NCI-H345 (cell line): ENCODE measurements at places on chromosomes 11 and 22.

GRCh38 chr11:119673759-119674336 lies 55.2 kb downstream of the NECTIN1 start:
- no peak for DNase-seq

GRCh38 chr11:100467821-100468508 lies 219.1 kb upstream of the ARHGAP42 start:
- no peak for DNase-seq

DNA sequence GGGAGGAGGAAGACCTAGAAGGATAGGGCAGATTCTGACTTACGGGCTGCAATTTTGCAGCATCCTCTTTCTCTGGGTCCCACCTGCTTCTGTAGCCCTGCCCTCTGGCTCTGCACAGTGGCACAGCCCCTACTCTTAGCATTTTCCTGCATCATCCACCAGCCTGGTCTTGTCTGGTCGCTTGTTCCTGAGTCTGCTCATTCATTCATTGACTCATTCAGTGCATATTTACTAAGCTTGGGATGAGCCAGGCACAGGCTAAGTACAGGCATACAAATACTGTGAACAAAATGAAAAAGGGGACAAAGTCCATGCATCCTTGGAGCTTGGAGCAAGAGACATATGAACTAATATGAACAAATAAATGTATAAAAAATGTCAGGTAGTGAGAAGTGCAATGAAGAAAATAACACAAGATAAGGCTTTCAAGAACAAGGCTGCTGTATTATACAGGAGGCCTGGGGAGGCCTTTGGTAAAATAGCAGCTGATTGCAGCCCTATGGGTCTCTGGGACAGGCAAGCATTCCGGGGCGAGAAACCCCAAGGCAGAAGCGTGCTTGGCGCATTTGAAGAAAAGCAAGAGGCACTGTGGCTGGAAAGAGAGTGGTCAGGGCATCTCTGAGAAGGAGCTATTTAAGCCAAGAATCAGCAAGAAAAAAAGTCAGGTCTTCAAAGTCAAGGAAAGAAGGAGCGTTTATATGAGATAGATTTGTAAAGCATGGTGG lies 108.0 kb upstream of the ALX4 start:
- no peak for DNase-seq

GRCh38 chr11:105443623-105444022 lies 166.2 kb upstream of the GRIA4 start:
- DNase-seq: no peak

DNA sequence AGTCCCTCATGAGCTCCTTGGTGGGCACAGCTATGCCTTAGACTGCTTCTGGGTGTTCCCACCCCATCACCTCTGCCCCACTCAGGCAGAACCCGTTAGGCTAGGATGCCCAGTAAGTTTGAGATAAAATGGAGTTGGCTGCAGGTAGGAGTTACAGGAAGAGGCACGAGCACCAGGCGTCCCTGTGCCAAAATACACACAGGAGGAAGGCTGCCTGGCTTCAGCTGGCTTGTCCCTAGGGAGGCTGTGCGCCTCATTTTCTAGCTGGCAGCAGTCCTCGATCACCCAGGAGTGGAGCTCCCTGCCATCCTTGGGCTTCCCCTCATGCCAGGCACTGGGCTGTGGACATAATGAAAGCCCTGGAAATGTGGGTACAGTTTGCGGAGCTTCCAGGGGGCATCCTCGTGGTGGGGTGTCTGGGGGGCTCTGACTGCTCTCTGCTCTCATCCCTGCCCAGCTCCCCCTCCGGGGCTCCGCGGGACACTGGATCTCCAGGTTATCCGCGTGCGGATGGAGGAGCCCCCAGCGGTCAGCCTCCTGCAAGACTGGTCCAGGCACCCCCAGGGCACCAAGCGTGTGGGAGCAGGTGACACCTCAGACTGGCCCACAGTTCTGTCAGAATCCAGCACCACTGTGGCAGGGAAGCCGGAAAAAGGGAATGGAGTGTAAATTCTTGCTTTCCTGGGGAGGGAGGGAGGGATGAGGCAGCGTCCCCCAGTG lies 12.3 kb upstream of the MARK2 start:
- no peak for DNase-seq
